ENCODE measurements at places on chromosomes 5 and 9.

GRCh38 chr5:140178086-140178410 lies 3.1 kb downstream of the CYSTM1 start:
- DNase-seq = no peak

GRCh38 chr9:75644649-75645048 lies 245.8 kb upstream of the PCSK5 start:
- no peak for DNase-seq

DNA sequence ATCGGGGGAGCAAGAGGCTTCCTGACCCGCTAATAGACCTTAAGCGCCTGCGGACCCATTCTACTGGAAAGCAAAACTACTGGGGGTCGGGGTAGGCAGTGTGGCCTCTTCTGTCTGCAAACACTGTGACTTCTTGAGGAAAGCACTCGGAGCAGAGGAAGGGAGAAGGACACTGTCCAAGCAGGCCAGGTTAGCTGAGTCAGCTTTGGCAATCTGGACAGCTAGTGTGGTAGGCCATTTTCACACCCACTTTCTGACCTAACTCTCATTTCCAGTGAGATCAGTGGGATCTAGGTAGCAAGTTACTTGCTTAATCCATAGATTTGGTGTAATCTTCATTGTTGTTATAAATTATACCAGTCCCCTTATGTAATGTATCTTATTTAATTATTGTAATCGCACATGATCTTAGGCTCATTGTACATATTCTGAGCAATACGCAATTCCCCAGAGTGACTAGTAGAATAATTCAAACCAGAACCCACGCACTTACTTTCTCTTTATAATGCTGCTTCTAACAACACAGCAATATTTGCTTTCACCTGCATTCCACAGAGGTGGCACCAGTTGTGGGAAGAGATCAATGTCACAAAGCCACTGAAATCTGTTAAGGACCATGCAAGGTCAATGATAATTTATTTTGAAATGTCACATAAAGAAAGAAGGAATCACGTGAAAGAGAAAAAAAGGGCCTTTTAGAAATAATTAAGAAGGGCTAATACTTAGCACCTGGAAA lies 82.9 kb downstream of the NREP start:
- DNase-seq = no peak

GRCh38 chr5:6636293-6636692 lies 3.1 kb downstream of the SRD5A1 start:
- DNase-seq = no peak

GRCh38 chr5:132838516-132839282 lies 8.3 kb upstream of the SHROOM1 start:
- DNase-seq = no peak

DNA sequence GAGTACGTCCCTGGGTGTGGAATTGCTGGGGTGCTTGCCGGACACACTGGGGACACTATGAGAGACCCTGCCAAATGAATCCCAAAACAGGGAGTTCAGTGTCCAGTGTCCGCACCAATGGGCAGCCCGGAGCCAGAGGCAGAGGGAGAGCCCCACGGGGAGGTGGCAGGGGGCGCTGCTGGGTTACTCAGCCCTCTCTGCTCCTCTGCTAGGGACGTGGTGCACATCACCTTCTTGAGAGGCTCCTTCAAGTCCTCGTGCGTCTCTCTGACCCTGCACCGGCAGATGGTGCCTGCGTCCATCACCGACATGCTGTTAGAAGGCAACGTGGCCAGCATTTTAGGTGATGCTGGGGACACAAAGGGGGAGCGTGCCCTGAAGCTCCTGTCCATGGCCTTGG lies 20.8 kb downstream of the STKLD1 start:
- DNase-seq = no peak

DNA sequence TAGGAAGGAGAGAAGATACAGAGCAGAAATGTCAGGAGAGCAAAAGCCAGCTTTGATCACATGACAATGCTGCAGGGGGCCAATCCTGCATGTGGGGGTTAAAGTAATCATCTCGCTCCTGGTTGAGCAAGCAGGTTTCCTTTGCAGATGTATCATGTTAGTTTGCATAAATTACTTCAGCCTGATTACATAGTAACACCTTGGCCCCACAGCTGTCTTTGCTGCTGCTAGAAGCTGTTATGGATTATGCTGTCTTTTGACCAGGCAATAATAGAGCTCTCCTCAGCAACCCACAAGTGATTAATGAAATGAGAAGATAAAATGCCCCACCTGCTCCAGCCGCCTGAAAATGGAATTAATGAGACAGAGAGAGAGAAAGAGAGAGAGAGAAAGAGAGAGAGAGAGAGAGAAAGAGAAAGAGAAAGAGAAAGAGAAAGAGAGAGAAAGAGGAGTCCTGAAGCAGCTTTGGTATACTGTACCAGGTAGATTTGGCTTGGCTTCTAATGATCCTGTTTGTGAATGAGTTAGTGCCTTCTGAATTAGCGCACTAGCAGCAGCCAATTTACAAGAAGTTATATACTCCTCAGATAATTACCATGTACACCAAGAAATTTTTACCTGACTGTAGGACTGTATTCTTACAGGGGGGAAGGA lies 174.3 kb upstream of the RORB start:
- DNase-seq = no peak

GRCh38 chr5:43523662-43524072 lies 8.7 kb upstream of the C5orf34 start:
- no peak for DNase-seq

DNA sequence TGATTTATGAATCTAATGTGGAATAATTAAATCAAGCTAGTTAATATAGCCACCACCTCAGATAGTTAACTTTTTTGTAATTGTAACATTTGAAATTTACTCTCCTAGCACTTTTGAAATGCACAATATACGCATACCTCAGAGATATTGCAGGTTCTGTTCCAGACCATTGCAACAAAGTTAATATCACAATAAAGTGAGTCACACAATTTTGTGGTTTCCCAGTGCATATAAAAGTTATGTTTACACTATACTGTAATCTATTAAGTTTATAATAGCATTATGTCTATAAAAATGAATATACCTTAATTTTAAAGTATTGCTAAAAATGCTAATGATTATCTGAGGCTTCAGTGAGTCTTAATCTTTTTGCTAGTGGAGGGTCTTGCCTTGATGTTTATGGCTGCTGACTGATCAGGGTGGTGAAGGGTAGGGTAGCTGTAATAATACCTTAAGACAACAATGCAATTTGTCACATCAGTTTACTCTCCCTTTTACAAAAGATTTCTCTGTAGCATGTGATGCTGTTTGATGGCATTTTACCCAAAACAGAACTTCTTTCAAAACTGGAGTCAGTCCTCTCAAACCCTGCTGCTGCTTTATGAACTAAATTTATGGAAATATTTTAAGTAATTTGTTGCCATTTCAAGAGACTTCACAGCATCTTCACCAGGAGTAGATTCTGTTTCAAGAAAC lies 235.1 kb upstream of the ADAMTSL1 start:
- DNase-seq = no peak

DNA sequence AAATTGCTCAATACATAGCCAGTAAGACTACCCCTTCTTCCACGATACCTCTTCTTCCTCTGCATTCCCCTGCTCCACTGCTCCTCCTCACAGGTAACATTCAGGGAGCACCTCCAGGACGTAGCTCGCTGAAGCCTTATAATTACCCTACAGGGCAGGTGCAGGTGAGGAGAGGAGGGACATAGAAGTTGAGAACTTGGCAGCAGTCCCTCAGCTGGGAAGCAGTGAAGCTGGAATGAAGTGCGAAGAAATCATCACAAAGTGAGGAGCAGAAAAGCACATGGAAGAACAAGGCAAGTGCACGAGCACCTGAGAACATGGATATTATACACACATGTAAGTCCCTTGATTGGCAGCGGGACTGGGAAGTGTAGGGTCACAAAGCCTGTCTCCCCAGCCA lies 118.2 kb downstream of the HSD17B3 start:
- no peak for DNase-seq

DNA sequence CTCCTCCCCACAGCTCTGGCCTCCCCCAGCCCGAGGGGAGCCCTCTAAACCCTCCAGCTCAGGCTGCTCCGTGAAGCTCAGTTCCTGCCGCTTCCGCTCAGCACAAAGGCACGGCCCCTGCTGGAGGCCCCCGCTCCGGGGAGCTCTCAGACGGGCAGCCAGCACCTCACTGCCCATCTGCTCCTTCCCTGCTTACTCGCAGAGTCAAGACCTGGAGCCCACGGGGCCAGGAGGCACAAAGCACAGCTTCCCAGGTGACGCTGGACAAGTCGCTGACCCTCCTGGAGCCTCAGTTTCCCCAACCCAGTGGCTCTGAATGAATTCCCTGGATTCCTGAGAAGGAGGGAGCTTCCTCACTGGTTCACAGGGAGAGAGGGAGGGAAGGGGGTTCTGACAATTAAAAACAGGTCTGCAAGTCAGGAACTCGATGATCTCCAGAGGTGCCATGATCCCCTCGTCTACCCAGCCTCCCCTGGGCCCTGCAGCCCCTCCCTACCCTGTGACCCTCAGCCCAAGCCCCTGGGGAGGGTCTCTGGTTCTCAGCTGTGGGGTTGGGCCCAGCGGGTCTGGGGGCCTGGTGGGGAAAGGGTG lies 36.2 kb downstream of the VAV2 start:
- no peak for DNase-seq

GRCh38 chr5:56191656-56192055 lies 41.5 kb downstream of the ANKRD55 start:
- no peak for DNase-seq

- no peak for DNase-seq
Measured at GRCh38 chr5:151682751-151683331, 3.9 kb downstream of the SPARC start.

GRCh38 chr5:139651043-139651834 lies 3.1 kb downstream of the CXXC5 start:
- DNase-seq = no peak

DNA sequence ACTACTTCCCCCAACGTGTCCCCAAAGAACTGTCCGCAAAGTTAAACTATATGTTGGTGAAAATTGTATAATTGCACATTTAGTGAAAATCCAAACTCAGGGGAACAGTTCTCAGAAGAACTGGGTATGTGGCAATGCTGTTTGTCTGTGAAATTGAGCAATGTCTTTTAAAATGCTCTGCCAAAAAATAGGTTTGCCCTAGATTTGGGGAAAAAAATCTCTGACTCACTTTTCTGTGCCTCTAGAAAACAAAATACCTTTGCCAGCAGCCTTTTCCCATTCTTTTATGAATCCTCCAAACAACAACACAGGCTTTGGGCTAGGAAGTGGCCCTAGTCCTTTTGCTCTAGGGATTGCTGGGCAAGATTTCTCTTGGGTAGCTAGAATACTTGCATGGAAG lies 37.4 kb upstream of the ZNF608 start:
- no peak for DNase-seq

DNA sequence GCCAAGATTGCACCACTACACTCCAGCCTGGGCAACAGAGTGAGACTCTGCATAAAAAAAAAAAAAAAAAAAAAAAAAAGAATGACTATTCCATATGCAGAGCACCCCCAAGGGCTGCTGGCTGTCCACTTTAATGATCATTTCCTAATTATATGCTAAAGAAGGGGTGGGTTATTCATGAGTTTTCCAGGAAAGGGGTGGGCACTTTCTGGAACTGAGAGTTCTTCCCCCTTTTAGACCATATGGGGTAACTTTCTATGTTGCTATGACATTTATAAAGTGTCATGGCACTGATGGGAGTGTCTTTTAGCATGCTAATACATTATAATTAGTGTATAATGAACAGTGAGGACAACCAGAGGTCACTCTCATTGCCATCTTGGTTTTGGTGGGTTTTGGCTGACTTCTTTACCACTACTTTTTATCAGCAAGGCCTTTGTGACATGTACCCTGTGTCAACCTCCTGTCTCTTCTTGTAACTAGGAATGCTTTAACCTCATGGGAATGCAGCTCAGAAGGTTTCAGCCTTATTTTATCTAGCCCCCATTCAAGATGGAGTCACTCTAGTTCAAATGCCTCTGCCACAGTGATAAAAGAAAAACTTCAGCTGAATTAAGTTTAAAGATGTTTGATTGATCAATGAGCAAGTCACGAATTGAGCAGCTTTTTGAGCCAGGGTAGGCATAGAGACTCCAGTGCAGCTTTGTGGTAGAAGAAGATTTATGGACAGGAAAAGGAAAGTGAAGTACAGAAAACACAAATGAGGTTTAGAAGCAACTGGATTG lies 7.1 kb upstream of the NANS start:
- no peak for DNase-seq

All from effector memory CD4-positive, alpha-beta T cell (primary cell).